HTR-8/SVneo (cell line): ENCODE measurements at places on chromosomes 2 and 18.
A peak's percentile ranks its signal among the peaks of the same experiment; 100 is the strongest.

DNA sequence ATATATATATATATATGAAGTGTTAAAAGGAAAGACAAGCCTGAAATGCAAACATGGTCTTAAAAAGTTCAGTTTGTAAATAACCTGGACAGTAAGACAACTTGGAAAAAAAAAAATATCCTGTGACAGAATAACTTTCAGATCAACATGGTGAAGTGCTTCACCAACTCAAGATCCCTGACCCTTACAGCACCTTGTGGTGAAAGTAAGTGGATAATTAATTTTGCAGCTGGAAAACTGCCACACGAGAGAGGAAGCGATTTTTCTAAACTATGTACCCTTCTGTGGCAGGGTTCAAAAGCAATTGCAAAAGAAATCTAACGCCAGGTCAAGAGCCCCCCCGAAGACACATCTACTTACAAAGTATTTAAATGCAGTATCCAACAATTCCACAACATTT, 95.8 kb downstream of the PAX3 start:
- no peak for DNase-seq

GRCh38 chr2:211077216-211077767, 520.9 kb downstream of the CPS1 start:
- no peak for DNase-seq

DNA sequence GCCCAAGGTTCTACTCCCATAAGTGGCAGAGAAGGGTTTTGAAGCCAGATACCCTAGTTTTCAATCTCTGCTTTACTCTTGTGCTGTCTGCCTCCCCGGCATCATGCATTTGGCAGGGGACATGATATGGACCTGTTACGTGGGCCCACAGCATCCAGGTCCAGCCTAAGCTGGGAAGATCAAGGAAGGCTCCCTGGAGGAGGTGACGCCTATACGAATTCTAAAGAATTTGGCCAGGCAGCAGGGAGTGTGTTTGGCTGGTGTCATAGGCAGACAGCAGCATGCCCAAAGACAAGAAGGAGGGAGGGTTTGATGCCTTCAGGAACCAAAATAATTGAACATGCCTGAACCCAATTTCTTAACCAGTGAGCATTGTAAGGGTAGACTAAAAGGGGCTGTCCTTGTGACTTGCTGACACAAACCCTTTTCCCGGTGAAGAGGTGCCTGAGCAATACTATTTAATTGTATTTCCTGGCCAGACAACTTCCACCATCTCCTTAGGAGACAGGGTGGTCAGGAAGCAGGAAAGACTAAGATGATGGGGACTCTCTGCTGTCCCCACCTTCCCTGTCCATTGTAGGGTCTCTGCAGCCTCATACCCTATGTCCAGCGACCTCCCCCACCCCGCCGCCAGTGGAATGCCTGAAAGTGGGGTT, 21.3 kb downstream of the NRP2 start:
- no peak for DNase-seq

DNA sequence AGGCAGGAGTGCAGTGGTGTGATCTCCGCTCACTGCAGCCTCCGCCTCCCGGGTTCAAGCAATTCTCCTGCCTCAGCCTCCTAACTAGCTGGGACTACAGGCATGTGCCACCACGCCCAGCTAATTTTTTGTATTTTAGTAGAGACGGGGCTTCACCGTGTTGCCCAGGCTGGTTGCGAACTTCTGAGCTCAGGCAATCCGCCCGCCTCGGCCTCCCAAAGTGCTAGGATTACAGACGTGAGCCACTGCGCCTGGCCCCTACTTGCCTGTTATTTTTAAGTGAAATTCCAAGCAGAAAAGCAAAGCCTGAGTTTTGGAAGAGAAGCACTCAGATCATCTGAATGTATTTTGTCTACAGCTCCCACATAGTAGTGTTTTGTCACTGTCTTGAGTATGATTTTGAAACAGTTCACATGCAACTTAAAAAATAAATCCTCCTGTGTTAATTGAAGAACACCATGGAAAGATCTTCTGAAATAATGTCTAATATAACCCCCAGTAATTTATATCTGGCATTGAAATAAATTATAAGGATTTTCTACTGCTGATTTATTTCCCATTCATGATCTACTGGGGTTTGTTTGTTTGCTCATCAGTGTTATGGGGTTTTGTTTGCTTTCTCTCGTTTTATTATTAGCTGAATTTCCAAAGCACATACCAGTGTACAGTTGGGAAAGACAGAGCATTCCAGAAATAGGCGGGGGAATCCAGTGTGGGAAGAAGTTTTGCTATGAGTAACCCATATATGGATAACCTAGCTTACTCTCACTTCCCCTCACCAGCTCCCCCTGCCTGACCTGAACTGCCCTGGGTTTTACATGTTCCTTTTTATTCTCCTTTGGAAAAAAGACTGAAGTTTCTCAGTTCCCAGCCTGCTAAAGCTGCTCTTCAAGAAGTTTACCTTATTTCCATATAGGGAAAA, 80.1 kb upstream of the MAP3K20 start:
- DNase-seq = peak; percentile 63

DNA sequence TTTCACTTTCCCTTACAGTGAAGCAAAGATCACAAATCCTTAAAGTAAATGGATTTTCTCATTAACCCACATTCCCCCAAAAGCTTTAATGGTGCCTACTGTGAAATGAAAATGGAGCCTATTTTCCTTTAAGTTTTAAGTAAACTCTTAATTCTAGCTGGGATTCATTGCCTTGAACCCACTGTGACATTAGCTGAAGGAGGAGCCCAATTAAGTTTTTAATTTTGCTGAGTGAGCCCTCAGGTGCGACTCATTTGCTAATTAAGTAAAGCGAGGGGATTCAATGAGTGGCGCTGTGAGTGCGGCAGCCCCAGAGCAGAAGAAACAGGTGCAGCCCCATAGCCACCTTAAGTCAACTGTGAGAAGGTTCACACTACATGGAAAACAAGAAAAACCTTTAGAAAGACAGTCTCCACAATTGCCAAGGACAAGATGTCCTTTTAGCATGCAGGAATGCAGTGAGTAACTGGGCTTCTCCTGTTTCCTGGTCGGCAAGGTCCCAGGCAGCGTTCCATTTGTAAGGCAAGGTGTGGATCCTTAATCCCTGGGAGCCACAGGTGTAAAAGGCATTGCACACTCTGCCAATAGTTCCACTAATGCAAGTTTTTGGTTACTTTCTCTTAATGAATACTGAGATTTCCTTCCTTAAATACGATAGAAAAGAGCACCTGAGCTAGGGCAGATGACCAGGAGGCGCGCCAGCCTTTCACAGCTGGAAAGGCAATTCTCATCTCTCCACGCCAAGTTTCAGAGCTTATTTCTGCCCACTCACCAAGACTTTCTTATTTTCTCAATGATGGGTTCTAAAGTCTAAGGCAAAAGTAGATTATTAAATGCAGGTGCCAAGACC, 87.7 kb downstream of the TMEM18 start:
- no peak for DNase-seq

DNA sequence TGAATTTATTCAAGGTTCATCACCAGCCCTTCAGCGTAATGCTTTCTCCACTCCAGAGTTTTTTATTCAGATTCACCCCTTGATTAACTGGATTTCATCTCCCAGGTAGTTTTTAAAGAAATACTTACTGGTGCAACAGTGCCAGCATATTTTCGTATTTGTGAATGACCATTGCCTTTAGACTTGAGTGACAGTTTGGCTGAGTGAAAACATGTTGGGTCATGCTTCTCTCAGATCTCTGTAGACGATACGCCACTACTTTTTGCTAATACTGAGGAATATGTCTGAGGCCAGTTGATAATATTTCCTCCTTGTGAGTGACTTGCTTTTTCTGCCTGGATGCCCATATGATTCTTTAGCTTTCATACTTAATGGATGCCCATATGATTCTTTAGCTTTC, 51.5 kb downstream of the CYP26B1 start:
- no peak for DNase-seq

GRCh38 chr2:25756536-25756935, 83.2 kb upstream of the DTNB start:
- DNase-seq = no peak

DNA sequence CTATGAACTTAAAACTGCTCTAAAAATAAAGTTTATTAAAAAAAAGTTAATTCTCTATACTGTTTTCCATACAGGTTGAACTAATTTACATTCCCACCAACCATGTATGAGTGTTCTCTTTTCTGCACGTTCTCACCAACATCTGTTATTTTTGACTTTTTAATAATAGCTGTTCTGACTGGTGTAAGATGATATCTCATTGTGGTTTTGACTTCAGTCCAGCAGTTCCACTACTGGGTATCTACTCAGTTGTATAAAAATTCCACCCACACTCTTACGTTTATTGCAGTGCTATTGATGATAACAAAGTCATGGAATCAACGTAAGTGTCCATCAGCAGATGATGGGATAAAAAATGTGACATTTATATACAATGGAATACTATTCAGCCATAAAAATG, 33.7 kb downstream of the SPAG16 start:
- DNase-seq = no peak

DNA sequence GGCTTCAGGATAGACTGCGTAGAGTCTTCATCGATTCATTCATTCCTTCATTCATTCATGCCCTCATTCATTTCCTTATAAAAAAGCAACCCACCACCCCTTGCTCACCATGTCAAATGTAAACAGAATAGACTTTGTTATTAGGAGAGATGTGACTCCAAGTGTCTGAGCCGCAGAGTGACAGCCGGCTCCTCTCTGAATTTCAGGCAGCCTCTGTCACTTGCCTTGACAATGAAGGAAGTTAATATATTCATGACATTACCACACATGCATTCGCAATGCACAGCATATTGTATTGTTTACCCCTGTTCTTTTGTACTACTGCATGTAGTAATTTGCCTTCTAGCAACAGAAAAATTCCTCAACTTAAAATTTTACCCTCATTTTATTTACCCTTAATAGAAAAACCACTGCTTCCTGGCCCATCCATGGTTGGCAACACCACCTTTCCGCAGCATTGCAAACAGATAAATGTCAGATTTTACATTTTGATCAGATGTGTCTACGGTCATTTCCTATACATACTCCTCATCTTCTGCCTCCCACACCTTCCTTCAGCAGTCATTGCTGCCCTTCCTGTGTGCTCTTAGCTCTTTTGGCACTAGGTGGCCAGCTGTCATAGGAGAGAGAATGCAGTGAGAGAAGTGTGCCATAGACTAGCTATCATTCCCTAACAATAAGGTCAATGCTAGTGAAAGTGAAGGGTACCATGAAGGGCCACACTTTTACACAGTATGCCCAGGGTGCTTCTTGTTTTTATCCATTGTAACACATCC, 1090.8 kb downstream of the BCL11A start:
- DNase-seq = no peak

- peak; percentile 56 for DNase-seq
Measured at GRCh38 chr2:74267068-74267467, 68.7 kb downstream of the MTHFD2 start.

GRCh38 chr2:70083344-70084156, 3.7 kb upstream of the PCBP1 start:
- no peak for DNase-seq

DNA sequence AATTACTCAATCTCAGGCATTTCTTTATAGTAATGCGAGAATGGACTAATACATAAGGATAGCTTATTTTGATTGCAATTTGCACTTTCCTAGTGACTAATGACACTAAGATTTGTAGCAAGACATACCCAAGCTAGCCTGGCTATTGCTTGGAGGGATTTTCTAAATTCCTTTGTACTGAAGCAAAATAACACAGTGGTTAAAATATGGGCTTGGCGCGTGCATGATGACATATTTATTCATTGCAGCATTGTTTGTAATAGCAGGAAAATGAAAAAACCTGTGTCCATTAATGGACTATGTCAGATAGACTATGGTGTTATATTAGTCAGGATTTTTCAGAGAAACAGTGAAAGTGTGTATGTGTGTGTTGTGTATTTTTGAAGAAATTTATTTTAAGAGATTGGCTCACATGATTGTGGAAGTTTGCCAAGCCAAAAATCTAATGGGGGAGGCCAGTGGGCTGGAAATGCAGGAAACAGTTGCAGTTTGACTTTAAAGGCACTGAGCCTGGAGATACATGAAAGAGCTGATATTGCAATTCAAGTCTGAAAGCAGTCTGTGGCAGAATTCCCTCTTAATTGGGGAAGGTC, 16.7 kb upstream of the LAPTM4A start:
- DNase-seq = peak; percentile 83
